ENCODE measurements at places on chromosomes 11 and 22.

GRCh38 chr11:33307984-33308383, 50.8 kb downstream of the HIPK3 start:
- DNase-seq: peak; percentile 16

GRCh38 chr22:40578171-40578570, 58.3 kb downstream of the MRTFA start:
- DNase-seq: no peak

GRCh38 chr22:20282901-20283673, 15.0 kb upstream of the RTN4R start:
- DNase-seq: no peak

DNA sequence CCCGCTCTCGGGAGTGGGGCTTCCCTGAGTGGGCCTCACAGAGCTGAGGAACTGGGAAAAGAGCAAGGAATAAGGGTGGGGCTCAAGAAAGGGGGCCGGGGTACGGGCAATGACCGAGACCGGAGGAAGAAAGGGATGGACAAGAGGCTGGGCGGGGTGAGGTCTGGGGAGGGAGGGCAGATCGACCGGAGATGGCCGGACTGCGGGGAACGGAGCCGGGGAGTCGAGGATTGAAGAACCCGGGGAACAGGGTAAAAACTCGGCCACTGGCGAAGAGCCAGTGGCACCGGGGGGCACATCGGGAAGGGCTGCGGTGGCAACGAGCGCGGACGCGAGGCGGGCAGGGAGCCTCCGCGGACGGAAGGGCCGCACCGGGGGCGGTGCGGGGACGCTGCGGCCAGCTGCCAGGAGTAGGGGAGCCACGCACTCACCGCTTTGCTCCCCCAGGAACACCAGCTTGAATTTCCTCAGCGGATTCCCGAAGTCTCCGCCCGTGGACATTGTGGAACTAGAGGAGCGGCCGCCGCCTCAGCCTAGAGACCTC, 667 bp downstream of the RAB6A start:
- peak; percentile 37 for DNase-seq

GRCh38 chr22:27919942-27920755, 1.1 kb upstream of the PITPNB start:
- no peak for DNase-seq

All from cerebellum (tissue), 4 donors.